ENCODE measurements at places on chromosomes 7 and 10. TPM values are rescaled to one million over a fixed set of nuclear protein-coding genes. Genes with fewer than 3 reads are reported as not detected.

The CASP7 gene
- 14.0 TPM for polyA plus RNA-seq

DNA sequence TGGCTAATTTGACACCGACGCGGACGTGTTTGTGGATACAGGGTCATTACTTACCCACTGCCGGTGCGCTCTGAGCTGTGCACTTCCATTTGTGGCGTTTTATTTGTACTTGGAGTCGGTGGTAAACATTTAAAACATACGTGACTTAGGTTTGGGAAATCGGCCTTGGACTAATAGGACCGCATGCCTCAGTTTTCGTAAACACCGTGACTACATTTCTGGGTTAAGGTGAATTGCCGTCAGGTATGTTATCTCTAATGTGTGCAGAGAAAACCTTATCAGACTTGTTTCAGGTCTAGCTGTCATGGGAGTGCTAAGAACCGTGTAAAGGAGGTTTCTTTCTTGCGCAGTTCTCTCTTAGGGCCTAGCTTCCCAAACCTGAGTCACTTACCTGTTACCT, 51.7 kb upstream of the NCF1 start:
- no peak for DNase-seq

The SDHAF3 gene
- 18.9 TPM for polyA plus RNA-seq

DNA sequence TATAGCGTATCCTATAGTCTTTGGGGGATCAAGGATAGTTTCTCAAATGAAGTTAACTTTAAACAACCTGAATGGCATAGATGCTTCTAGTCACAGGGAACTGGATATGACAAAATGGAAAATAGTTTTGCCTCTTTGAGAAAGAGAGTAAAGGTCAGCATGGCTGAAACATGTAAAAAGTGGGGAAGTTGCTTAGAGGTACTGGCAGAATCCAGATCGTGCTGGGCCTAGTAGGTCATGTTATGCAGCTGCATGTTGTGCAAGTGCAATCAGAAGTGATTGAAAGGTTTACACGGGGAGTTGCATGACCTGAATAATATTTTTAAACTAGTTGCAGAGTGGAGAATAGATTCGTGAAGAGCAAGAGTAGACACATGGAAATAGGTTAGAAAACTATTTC, 201.1 kb upstream of the HDAC9 start:
- DNase-seq: no peak

DNA sequence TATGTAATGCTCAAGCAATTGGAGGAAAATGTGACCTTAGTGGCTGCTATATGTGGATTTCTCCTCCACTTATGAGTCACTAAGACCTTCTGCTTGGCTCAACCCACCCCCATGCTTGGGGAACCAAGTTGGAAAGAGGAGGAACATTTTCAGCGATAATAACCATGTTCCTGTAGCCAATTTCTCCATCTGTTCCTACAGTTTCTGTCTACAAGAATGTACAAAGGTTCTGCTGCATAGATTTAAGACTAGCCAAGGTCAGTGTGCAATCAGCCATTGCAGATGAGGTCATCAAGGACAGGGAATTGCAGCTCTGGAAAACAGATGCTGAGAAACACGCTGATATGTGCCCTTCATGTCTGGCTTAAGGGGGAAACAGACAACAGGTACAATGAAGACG, 5.6 kb upstream of the NRCAM start:
- peak; percentile 43 for DNase-seq

DNA sequence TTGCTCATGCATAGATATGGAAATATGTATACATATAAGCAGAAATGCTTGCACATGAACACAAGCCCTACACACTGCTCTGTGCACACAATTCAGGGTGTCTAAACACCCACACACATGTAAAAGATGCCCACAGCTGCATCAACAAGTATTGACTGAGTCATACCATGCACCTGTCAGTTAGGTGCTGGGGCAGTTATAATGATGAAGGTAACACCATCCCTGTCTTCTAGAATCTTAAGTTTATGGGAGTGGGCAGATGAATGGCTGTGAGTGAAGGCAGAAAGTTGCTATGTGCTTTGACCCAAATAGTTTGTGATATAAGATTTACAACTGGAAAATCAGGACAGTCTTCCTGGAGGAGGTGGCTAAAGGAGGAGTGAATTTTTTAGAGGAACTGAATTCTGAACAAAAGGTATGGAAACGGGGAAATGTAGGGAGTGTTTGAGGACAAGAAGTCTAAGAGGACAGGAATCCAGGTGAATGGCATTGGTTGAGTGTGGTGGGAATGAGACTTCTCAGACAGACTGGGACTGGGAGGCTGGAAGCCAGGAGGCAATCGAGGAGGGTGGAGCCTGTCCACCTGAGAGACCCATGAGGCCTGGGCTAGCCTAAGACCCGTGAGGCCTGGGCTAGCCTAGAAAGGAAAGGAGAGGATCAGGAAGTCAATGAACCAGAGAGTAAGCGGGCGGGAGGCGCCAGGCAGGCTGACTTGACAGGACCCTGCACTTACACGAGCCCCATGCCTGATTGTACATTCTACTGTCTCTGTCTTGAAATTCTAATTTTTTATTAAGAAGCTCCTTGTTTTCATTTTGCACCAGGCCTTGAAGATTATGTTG, 20.7 kb downstream of the POLL start:
- no peak for DNase-seq

DNA sequence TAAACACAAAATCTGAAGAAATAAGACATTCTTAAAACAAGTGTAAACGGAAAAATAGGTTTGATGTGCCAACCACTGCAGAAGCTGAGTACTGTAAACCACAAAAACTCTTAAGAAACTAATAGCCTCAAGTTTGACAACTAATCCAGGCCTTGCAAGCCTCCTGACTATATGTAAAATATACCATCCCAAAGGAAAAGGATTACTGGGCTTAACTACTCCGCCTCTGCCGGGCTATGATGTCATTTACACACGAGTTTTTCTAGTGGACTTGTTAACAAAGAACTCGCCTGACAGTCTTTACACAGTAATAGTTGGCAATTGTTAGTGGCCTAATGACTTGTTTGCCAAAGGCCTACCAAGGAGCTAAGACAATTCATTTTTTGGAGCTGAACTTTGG, 2.1 kb downstream of the KIF5B start:
- no peak for DNase-seq

The CPA1 gene
- 6.5 TPM for polyA plus RNA-seq

GRCh38 chr10:131141645-131142516, 169.6 kb downstream of the TCERG1L start:
- no peak for DNase-seq

The CNNM1 gene
- 0.03 TPM for polyA plus RNA-seq

DNA sequence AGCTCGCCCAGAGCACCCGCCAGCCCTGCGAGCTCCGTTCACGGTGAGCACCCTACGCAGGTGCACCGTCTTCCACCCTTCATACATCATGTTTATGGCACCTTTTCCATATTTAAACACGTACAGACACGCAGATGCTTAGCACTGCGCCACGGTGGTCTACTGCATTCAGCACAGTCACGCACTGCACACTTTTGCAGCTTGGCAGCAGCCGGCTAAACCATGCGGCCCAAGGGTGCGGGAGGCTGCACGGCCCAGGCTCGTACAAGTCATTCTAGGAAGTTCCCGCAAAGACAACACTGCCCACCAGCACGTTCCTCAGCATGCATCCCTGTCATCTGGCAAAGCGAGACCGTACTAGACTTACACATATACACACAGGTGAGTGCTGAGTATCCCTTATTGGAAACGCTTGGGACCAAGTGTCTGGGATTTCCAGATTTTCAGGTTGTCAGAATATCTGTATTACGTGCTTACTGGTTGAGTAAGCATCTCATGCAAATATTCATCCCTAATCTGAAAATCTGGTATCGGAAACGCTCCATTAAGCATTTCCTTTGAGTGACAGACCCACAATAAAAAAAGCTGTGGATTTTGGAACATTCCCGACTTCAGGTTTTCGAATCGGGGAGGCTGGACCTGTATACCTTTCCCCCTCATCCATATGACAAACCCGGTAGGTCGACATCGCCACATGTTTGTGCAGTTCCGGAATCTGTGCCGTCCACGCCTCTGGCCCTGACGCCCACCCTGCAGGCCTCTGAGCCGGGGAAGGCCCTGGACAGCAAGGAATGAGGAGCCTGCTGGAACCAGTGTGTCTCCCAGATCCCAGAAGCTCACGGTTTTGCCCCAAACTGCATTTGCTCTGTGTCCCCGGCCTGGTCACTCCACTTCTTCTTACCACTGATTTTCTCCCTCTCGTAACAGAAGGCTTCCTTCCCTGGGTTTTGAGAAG, 222.2 kb downstream of the ELFN1 start:
- no peak for DNase-seq

DNA sequence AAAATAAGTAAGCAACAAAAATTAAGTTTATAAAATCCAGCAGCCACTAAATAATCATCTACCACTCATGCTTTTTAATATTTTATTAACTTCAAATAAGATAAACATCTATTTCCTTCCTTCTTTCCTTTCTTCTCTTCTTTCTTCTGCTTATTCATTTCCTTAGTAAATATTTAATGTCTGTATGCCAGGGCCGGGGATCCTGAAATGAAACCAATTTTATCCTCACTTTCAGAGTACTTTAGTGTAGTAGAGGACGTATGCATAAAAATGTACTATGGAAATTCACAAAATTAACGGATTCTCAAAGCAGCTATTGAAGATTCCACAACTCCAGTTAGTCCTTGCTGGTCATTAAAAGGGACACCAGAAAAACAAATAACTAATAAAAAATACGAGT, 224.7 kb downstream of the VTI1A start:
- no peak for DNase-seq

DNA sequence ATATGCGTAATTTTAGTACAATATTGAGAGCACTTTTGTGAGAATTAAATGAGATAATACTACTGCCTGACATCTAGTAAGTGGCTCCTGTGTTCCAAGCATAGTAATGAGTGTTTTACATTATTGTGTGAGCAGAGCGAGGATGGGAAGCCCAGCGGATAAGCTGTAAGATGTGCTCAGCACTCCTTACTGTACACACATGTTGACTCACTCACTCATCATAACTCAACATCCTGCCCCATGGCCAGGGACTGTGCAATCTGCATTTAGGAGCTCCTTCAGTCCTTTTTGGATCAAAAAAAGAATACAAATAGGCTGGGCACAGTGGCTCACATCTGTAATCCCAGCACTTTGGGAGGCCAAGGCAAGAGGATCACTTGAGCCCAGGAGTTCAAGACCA, 72.9 kb upstream of the NEBL start:
- DNase-seq: no peak

DNA sequence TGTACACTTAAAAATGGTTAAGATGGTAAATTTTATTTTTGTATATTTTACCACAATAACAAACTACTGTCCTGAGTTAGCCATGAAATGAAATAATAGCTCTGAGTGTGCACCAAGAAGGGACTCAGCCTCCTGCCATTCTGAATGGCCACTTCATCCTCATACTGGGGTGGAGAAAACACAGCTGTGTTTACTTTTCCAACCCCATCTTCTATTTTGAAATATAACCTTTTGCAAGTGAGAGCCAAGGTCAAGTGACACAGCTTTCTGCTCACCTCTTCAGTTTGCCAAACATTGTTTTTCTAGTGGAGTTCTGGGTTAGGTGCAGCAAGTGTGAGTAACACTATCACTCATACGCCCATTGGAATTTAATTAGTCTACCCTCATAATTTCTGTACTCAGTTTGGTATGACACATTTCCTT, 107.4 kb upstream of the GLCCI1 start:
- no peak for DNase-seq

The SMIM30 gene
- 93.5 TPM for polyA plus RNA-seq

DNA sequence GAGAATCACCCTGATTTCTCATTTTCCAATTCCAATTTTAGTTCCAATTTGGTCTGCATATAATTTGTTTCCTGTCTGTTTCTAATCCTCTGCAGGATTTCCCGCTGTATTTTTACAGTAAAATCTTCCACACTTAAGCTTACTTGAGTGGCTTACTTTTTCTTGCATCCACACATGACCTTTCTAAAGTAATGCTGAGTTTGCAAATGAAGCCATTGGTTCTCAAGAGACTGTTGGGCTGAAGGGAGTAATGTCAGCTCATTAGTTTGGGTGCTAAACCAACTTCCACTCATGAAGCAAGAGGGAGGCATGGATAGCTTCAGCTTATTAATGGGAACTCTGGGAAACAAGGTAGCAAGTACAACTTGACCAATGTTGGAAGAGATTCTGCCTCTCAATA, 146.4 kb downstream of the SNX10 start:
- no peak for DNase-seq

- DNase-seq: no peak
Observed at GRCh38 chr7:134328900-134329299, 12.2 kb upstream of the SLC35B4 start.

- no peak for DNase-seq
Observed at GRCh38 chr10:63744060-63744941, 223.1 kb downstream of the REEP3 start.

DNA sequence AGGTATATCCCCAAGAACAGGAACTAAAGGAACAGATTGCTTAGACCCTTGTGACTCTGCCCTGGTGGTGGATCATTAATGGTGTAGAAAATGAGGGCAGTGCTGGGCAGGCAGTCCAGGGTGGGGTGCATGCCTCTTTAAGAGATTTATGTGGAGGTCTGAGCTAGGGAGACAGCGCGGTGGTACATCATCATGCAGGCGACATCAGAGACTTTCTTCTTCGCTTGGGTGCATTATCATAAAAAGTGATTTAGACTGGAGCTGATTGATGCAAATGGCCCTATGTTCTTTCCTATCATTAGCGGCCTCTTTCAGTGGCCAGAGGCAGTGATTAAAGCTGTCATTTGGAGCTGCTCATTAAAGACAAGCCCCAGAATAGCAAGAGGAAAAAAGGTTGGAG, 519.1 kb upstream of the GALNT17 start:
- no peak for DNase-seq

- DNase-seq: no peak
Observed at GRCh38 chr10:43903451-43903850, 254.8 kb upstream of the ZNF32 start.

DNA sequence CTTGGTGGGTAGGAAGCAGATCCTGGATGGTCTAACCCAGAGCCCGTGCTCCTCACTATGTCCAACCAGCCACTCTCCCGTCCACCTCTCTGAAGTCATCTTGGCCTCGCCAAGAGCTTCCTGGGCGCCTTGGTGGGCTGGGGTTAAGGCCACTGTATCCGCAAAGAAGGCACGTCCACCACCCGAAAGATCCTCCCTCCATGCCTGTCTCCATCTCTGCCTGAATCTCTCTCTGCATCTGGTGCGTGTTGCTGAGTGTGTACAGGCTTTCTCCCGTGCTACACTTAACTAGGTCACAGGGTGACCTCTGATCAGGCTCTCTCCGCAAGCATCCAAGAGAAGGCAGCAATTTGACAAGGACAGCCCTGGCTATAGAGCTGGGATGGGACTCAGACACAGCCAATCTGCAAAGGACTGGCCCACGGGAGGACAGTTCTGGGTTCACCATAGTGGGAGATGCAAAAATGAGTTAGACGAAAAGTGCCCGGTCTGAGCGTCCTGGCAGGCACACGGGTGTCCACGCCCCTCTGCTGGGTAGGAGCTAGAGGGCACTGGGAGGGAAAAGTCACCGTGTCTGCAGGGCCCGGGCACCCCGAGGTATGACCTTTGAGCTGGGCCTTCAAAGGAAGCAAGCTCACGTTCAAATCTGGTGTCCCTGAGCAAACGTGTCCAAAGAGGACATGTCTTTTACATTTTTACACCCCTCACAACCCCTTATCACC, 9.4 kb upstream of the RFC2 start:
- no peak for DNase-seq

The NEUROG3 gene
- polyA plus RNA-seq: not detected

The SPOCK2 gene
- polyA plus RNA-seq: 3.4 TPM

- DNase-seq: no peak
Observed at GRCh38 chr7:98870121-98870651, 372 bp upstream of the TMEM130 start.

- DNase-seq: no peak
Observed at GRCh38 chr7:69172357-69173077, 425.8 kb upstream of the AUTS2 start.

The COL28A1 gene
- polyA plus RNA-seq: 1.1 TPM
